ENCODE measurements at places on chromosomes 5 and 9. TPM values are rescaled to one million over a fixed set of nuclear protein-coding genes. Genes with fewer than 3 reads are reported as not detected.

DNA sequence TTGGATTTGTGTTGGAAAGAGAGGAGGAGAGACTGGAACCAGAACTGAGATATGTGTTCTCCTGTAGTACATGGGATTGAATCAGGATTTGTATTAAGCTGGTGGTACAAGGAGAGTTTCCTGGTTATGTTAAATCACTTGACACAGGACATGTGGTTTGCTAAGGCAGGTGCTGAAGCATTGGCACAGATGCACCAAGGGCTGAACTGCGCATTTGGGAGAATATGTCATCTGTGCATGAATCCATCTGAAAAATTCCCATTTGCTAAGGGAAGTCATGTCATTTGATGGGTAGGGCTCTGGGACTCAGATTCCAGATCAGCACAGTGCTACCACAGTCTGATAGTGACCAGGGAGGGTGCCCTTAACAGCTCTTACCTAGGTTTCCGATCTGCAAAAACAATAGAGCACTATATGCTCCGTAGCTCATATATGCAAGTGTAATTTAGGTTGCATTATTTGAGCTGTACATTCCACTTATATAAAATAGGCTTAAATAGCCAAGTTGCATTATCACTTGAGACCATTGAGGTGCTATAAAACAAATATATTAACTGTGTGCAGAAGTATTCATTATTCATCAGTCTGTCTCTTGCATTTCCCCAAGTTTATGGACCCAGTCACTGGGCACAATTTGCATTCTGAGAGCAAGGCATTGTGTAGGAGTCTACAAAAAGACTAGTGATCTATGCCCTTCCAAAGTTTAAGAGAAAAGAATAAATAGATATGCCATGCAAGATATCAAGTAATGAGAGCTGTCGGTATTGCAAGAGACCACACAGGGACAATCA lies 55.2 kb downstream of the ADAMTS16 start:
- DNase-seq: no peak

- DNase-seq: no peak
These were observed 382 bp upstream of the FGF1 start for GRCh38 chr5:142686210-142686734.

BTNL8 gene
- total RNA-seq: not detected

FOXD4L4 gene
- 0.47 TPM for total RNA-seq

ZDHHC11B gene
- 15.6 TPM for total RNA-seq

DNA sequence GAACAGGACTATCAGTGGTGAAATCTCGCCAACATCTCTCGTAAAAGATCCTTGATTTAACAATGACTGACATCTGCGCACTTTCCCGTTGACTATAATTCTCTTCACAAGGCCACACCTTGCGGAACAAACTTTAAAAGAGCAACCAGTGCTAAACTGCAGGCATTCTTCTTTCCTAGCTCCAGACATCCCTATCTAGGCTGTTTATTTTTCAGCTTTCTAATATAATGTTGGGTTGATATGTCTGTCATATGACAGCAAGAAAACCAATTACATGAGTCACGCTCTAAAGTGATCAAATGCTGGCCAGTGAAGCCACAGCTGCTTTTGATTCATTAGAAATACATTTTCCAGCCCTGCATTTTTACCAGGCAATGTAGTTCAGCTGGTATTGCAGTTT lies 162.5 kb downstream of the ELAVL2 start:
- DNase-seq: no peak

DNA sequence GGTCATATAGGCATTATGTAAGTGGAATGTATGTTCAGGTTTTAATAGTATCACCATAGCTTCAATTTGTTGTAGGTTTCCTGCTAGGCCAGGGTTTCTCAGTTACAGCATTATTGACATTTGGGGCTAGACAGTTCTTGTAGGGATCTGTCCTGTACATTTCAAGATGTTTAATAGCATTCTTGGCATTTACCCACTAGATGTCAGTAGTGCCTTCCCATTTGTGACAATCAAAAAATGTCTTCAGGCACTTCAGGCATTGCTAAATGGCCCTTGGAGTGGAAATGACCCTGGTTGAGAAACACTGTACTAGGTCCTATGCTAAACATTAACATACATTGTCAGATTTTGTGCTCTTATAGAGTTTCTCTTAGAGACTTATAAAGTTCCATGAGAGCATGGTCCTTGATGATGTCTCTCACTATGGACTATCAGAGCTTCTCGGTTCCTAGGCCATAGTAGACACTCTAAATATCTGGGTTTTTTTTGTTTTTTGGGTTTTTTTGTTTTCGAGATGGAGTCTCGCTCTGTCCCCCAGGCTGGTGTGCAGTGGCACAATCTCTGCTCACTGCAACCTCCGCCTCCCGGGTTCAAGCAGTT lies 1.4 kb downstream of the KIF20A start:
- DNase-seq: no peak

SMIM33 gene
- total RNA-seq: not detected

GRCh38 chr5:79685627-79686026 lies 4.0 kb upstream of the CMYA5 start:
- no peak for DNase-seq

DNA sequence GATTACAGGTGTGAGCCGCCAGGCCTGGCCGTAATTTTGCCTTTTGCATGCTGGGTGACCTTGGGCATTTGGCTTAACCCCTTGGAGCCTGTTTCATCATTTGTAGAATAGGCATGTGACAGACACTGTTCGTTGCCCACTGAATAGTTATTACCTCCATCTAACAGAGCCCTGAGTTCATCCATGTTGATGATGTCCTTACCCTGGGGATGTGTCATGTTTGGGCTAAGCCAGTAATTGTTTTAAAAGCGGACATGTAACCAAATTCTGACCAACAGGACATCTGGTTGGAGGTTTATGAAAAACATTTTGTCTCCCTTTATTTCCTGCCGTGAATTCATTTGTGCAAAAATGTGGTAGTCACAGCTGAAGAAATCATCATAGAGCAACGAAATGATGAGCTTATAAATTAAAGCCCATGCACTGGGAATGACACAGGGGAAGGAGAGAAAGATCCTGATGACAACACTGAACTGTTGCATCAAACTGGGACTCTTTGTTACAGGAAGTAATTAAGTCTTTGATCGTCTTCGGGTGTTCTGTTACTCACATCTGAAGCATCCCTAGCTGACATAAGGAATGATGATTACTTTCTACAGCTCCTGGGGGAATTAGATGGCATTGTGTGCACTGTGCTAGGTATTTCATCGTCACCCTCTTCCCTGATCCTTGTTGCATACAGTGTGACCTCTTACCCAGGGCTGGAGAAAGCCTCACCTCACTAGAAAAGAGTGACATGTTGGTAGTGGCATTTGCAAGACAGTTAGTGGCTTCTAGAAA lies 117.8 kb downstream of the FGF18 start:
- DNase-seq: no peak

- DNase-seq: no peak
These were observed 47.2 kb downstream of the RFX3 start for GRCh38 chr9:3478549-3478953.

DNA sequence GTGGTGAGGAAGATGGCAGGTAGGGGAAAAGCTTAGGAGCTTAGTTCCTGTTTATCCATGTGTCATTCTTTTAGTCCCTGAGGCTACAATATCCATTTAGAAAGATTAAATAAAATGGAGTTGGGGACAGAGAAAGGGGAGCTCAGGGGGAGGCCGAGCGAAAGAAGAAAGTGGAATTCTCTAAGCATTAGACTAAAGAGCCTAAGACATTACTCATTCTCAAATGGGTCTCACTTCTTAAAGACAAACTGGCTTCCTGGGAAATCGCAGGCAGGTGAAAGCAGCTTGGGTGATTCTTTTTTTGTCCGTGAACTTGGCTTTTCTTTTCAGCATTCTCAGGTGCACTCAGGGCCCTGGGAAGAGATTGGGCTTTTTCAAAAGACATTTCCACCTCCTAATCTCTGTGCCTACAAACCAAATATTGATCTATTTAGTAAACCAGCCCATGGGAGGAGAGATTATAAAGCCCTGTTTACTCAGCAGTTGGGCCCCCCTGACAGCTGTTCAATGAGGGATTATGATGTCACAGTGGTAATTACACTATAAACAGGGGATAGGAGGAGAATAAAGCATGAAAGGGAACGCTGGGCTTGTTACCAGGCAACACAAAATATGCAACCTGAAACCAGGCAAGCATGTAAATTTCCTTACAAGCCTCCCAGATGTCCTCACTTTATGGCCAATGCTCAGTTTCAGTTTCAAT lies 584.0 kb downstream of the ACTL7B start:
- no peak for DNase-seq

DNA sequence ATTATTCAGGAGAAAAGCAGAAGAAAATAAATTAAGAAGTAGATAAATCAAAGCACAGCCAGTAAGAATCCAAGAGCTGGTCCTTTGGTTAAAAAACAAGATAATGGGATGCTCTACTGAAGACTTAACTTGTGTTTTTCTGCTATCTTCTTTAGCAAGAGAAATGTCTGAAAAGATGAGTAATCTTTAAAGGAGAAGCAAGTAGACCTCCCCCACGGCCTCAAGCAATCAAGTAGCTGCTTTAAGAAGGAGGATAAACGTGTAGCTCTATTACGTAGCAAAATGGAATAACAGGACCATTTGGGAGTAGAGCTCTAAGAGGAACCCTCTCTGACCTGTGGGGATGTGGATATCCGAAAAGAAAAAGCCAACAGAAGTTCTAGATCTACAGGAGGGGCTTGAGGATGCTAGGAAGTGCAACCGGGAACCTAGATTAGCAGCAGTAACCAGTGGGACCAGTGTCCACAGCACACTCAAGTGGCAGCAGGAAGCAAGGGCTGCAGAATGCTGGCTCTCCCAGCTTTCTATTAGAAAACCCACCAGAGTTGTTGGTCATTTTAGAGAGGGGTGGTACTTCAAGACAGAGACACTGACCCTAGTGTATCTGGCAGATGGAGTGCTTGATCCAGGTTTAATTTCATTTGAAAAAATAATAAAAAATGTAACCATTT lies 185.4 kb downstream of the GABBR2 start:
- no peak for DNase-seq

DNA sequence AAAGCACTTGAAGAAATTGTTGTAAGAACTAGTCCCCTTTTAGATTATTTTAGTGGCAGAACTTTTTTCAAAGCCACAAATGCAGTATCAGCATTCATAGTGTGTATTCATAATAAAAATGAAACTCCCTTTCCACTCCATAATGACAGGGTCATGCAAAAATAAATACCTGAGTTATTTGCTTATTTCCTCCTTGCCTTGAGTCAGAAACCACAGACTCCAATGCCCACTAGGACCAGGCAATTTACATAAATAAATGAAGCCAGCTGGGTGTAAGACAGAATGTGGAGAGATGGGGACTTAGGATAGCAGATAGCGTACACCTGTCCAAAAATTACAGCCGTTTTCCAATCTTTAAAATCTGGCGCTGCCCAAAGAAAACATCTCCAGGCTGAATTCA lies 417.8 kb downstream of the TMEM161B start:
- no peak for DNase-seq

DNA sequence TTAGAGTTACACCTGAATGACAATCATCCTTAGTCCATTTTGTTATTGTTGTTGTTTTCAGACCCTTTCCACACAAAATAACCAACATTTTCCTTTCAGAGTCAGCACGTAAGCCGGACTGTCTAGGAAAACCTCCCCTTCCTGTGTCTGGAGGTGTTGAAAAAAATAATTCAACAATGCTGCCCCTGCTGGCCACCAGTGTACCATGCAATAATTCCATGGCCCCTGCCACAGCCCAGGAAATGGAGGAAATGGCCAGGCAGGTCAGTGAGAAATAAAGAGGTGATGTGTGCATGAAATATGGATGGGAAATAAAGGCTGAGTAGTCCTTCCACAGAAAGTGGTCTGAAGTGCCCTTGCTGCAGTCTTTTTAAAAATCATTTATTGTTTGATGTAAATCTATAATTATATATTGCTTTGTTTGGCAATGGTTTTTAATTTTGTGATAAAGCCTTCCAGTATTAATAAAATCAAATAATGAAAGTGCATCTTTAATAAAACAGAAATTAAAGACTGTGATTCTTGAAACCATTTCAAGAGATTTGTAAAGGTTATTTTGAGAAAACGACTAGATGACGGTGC lies 152.8 kb upstream of the PAPPA start:
- no peak for DNase-seq

- DNase-seq: no peak
These were observed 57.9 kb downstream of the MEF2C start for GRCh38 chr5:88824892-88825583.

DNA sequence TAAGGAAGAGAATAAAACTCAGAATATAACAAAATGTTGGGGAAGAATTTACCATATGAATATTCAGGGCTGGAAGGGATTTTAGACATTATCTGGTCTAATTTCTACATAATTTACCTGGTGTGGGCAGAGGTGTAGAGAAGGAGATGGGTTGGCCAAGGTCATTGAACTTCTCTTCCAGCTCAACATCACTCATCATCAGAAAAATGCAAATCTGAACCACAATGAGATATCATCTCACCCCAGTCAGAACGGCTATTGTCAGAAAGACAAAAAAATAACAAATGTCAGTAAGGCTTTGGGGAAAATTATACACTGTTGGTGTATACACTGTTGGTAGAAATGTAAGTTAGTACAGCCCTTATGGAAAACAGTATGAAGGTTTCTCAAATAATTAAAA lies 121.7 kb downstream of the PTTG1 start:
- no peak for DNase-seq

Measured in ureter (tissue), 1 donor.